ENCODE measurements at places on chromosomes 16 and 17.

DNA sequence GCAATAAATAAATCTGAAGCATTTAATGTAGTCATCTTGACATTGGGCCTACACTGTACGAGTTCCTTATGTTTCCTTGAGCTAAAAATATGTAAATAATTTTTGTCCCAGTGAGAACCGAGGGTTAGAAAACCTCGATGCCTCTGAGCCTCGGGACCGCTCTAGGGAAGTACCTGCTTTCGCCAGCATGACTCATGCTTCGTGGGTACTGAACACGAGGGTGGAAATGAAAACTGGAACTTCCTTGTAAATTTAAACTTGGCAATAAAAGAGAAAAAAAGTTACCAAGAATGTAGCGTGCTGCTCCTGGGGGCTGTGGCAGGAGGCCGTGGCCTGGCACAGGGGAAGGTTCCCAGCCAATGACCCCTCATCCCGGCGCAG lies 74.1 kb downstream of the SOCS1 start:
- DNase-seq: no peak

DNA sequence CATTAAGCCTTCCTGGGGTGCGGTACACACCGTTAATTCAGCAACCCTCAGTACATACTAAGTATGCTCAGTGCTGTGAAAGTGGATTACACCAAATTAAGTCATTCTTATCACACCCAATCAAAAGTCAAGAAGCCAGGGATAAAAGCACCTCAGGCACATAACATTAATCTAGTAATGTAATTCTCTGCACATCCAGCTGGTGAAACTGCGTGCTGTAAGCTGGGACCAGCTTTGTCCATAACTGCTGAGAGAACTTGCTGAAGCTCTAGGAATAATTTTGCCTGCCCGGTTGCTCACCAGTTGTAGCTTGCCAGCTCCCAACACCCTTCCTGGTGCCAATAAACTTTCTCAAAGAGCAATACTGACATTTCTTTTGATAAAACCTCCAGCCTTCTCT lies 44.9 kb downstream of the SLC47A1 start:
- DNase-seq: no peak

- no peak for DNase-seq
Observed at GRCh38 chr17:4645642-4646041, 4.2 kb upstream of the ALOX15 start.

- DNase-seq: no peak
Observed at GRCh38 chr17:14776791-14777190, 475.9 kb downstream of the HS3ST3B1 start.

DNA sequence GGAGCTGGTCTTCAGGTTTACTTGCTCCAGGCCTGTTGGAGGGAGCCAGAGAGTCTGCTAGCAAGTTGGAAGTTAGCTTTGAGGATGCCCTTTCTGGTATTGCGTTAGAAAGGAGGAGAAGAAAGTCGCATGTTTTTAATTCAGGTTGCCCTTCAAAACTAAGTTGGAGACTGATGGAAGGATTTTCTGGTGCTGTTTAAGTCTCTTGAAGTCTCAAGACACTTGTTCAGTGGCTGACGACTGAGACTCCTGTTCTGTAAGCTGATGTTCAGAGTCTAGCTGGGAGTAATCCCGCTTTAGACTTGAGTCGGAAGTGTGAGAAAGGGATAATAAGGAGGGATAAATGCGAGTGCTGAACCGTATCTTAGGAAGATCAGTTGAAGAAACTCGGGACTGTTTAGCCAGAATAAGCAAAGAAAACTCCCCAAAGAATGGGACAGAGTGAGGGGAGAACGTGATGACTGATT lies 740 bp downstream of the AATF start:
- DNase-seq: no peak

DNA sequence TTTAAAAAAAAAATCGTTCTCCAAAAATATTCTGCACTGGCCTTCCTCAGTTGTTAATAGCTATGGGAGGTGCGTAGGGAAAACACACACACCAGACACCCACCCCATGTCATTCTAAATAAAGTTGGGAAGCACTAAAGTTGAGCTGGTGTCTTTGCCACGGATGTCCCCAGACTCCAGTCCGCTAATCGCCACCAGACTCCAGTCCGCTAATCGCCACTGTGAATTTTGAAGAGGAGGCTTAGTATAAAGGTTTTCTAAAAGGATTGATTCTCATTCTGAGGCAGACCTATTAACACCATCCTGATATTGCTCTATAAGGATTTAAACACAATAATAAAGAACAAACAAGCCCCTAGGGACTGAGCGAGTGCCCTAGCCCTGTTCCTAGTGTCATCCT lies 22.7 kb upstream of the CPSF4L start:
- no peak for DNase-seq

- no peak for DNase-seq
Observed at GRCh38 chr17:75518201-75518600, 1.9 kb downstream of the TSEN54 start.

GRCh38 chr16:11499295-11500089 lies 87.2 kb downstream of the LITAF start:
- no peak for DNase-seq

DNA sequence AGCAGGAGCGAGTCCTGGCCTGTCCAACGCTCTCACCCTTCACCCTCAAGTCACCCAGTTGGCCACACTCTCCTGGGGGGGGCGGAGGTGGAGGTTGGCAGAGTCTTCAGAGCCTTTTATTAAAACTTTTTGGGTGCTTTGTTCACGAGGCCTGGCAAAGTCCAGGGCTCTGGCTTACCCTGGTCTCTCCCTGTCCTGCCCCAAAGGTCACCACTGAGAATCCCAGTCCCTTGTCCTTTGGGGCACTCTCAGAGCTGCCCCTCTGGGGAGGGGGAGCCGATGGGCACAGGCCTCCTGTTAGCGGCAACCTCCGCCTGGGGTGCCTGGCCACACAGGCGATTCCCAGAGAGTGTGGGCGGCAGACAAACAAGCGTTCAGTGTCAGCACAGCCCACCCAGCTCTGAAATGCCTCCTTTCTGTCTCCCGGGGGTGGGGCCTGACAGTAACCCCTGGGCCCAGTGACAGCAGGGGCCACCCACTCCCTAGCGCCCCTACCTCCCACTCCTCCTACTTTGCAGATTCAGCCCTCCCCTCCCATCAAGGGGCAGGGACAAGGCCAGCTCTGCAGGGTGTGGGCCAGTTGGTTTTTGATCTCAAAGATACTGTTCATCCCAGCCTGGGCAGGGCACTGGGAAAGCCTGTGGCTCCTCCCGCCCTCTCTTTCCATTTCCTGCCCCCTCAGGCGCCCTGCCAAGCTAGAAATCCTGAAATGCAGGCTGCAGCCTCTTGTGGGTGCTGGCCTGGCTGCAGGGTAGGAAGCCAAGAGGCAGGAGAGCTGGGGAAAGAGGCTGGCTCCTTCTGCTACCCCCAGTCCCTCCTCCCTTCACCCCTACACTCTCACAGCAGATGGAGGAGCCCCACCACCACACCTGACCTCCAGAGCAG lies 36.6 kb upstream of the EMP2 start:
- peak; percentile 20 for DNase-seq

DNA sequence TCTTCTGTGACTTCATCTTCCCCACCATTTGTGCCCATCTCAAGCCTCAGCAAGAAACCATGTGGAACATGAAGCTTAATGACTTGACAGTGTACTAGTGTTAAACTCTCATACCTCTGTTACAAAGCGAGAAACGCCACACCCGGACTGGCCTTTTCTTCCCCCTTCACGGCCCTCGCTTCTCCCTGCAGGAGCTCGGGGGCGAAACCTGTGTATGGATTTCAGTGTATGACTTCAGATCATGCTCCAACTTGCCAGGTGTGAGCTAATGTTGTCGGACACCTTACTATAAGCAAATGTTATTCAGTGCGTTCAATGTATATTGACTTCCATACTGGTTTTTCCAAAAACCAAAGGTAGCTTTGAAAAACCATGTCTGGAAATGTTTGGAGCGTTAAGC lies 20.1 kb upstream of the SLC5A11 start:
- no peak for DNase-seq

GRCh38 chr17:41528959-41529353 lies 848 bp upstream of the KRT19 start:
- DNase-seq: no peak

DNA sequence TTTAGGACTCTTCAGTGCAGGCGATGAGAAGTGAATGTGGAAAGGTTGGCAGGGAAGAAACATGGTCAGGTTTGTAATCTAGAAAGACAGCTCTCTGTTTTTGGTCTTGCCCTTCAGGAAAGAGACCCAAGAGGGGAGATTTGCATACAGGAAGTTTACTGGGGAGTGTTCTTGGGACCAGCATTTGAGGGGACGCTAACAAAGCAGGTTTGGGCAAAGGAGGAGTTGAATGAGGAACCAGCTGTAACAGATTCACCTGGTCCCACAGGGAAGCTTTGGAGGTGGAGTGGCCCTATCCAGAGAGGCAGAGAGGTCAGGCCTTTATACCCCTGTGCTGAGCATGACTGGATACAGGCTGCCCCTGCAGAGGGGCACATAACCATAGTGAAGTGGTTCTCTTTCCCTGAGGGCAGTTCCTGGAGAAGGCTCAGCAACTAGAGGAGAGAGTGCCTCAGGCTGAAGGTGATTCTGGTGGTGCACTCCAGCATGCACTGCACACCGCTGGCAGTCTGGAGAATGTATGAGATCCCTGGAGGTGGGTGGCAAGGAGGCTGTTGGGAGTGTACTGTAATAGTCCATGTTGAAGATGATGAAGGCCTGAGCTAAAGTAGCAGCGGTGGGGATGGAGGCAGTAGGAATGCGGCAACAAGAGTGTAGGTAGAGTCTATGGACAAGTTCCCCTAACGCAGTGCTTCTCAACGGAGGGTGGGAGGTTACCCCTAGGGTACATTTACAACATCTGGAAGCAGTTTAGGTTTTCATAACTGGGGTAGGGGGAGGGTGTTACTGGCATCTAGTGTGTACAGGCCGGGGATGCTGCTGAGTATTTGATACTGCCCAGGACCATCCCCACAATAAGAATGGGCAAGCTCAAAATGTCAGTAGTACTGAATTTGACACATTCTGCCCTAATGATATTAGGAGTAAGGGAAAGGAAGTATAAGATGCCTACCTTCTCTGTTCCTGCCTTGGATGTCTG lies 37.2 kb downstream of the MAP2K6 start:
- DNase-seq: no peak

DNA sequence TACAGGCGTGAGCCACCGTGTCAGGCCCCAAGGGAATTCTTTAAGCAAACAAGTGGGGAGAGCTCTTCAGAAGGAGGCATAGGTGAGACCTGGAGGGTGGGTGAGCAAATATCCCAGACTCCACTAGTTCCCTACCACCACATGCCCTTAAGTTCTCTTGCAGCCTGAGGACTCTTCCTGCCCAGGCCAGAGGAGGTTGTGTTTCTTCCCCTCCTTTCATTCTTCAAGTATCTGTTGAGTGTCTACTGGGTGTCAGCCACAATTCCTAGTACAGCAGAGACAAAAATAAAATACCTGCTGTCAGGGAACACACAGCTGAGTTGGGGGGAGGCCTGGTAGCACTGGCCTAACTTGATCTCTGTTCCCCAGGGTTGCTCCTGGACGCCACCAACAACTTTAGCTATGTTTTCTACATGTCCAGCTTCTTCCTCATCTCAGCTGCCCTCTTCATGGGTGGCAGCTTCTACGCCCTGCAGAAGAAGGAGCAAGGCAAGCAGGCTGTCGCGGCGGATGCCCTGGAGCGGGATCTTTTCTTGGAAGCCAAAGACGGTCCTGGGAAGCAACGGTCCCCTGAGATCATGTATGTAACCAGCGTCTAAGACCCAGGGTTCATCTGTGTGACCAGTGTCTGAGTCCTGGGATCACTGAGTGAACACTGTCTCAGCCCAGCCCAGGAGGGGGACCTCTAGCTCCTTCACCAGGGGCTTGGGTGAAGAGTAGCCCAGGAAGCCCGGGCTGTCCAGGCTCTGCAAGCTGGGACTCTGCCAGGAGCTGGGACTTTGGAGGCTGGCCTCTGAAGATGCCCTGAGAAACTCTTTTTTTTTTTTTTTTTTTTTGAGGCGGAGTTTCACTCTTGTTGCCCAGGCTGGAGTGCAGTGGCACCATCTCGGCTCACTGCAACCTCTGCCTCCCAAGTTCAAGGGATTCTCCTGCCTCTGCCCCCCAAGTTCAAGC lies 5.9 kb upstream of the ARMC7 start:
- no peak for DNase-seq

DNA sequence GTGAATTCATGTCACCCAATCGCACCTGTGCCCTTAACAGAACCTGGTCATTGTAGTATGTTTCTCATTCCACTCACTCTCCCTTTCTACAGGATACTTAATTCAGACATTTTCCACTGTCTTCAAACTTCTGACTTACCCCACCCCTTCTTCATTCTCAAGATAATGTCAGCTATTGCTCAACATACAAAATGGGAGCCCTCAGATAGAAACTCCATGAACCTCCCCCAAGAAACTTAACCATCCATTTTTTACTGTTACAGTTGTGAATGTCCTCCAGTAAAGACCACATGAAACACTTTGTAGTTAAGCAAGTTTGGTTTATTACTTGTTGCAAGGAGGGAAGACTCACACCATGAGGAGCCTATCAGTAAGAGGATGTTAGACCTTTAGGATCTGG lies 22.1 kb upstream of the ARHGAP17 start:
- no peak for DNase-seq

- no peak for DNase-seq
Observed at GRCh38 chr17:82118815-82119380, 20.9 kb upstream of the FASN start.

- DNase-seq: no peak
Observed at GRCh38 chr16:58492735-58493134, 7.2 kb upstream of the NDRG4 start.

DNA sequence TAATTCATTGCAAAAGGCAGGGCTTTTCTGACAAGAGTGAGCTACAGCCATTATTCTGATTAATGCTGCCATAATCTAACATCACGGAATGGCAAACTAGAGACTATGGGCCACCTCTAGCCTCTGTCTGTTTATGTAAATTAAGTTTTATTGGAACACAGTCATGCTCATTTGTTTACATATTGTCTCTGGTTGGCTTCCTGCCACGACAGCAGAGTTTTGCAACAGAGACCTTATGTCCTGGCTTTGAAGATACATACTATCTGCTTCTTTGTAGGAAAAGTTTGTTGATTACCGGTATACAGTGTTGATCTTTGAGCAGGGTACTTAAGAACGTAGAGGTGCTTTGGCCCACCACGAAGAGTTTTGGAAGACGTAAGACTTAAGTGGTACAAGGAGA lies 715.9 kb upstream of the RBFOX1 start:
- DNase-seq: no peak

- no peak for DNase-seq
Observed at GRCh38 chr16:11175106-11175786, 80.8 kb downstream of the SOCS1 start.

- no peak for DNase-seq
Observed at GRCh38 chr16:71353736-71354135, 4.8 kb upstream of the CALB2 start.

GRCh38 chr17:73291260-73291801 lies 20.5 kb downstream of the CDC42EP4 start:
- no peak for DNase-seq

- DNase-seq: no peak
Observed at GRCh38 chr17:47695429-47696376, 1.7 kb downstream of the TBKBP1 start.

GRCh38 chr17:79544142-79544914 lies 66.5 kb downstream of the RBFOX3 start:
- peak; percentile 70 for DNase-seq

DNA sequence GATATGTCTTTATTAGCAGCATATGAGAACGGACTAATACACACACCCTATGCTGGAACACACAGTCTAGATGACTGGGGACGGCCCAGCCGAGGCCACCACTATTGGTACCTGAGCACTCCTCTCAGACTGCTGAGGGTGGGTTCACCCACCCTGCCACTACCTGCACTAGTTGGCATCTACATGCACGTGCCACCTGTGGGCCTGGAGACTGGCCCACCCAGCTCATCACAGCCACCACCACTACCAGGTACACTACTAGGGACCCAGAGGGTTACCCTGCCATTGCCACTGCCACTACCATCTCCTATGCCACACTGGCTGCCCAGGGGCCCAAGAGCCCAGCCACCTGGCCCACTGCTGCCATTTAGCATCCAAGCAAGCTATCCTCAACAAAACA lies 32.5 kb downstream of the MEAK7 start:
- DNase-seq: no peak

All from putamen (tissue), 1 donor.